Activated naive CD4-positive, alpha-beta T cell treated with anti-CD3 and anti-CD28 coated beads, Interleukin-2, amount 10 ng/mL, durations not matched to agents 5 hours and 36 hours (primary cell): ENCODE measurements at places on chromosomes 16 and 17. TPM values are rescaled to one million over a fixed set of nuclear protein-coding genes. Genes with fewer than 3 reads are reported as not detected.

GSDMA gene
- 0.29 TPM for total RNA-seq

KRTAP3-2 gene
- not detected for total RNA-seq

KCNJ18 gene
- not detected for total RNA-seq

PHOSPHO1 gene
- not detected for total RNA-seq

SLC5A11 gene
- total RNA-seq: not detected

ACSF3 gene
- total RNA-seq: 61.2 TPM

DHRS7C gene
- not detected for total RNA-seq
